ENCODE measurements at places on chromosomes 3 and 15. TPM values are rescaled to one million over a fixed set of nuclear protein-coding genes. Genes with fewer than 3 reads are reported as not detected.

The SLC24A5 gene
- not detected for total RNA-seq

The SAMMSON gene
- total RNA-seq: not detected

The CMTM8 gene
- total RNA-seq: 11.7 TPM

The TAGLN3 gene
- total RNA-seq: not detected

The IL12A gene
- 0.94 TPM for total RNA-seq

The SI gene
- not detected for total RNA-seq

The KIF23 gene
- 79.0 TPM for total RNA-seq

The DPH6 gene
- 14.3 TPM for total RNA-seq

The CHST14 gene
- total RNA-seq: 15.6 TPM

The FBXW12 gene
- not detected for total RNA-seq

The ALG1L2 gene
- total RNA-seq: not detected

The DUOXA1 gene
- total RNA-seq: 0.08 TPM

The SEMA6D gene
- not detected for total RNA-seq

The MCTP2 gene
- not detected for total RNA-seq

The ITPKA gene
- 2.0 TPM for total RNA-seq

The GOLGA8Q gene
- total RNA-seq: not detected

The SLC51B gene
- total RNA-seq: 18.9 TPM

The ZBTB47 gene
- 7.6 TPM for total RNA-seq

The TMEM207 gene
- total RNA-seq: not detected

The NPAP1 gene
- total RNA-seq: not detected

The TICRR gene
- total RNA-seq: 14.1 TPM

The CCR8 gene
- not detected for total RNA-seq

The GOLGA6L4 gene
- total RNA-seq: 1.7 TPM

The GOLGA6L9 gene
- total RNA-seq: 3.0 TPM

The ABHD5 gene
- 20.3 TPM for total RNA-seq

The OR5K2 gene
- total RNA-seq: not detected

The FAM107A gene
- 0.13 TPM for total RNA-seq

The ANKUB1 gene
- total RNA-seq: not detected

The PLA2G4F gene
- total RNA-seq: not detected

The SLTM gene
- 88.1 TPM for total RNA-seq

The PKM gene
- 3,509 TPM for total RNA-seq

The C3orf22 gene
- not detected for total RNA-seq

The PEX5L gene
- not detected for total RNA-seq

The TRPM1 gene
- not detected for total RNA-seq

The PRICKLE2 gene
- 2.6 TPM for total RNA-seq

The CILP gene
- 0.07 TPM for total RNA-seq

The SLC38A3 gene
- total RNA-seq: 0.20 TPM

The ZCWPW2 gene
- total RNA-seq: not detected

The KNG1 gene
- not detected for total RNA-seq

The MESP2 gene
- 0.95 TPM for total RNA-seq

The SCN11A gene
- total RNA-seq: not detected

The SERPINI2 gene
- not detected for total RNA-seq

The ARIH1 gene
- 82.1 TPM for total RNA-seq

The NR2F2 gene
- total RNA-seq: 24.3 TPM

The GOLGA8B gene
- 19.2 TPM for total RNA-seq

The DCLK3 gene
- not detected for total RNA-seq

The OR4F6 gene
- total RNA-seq: not detected

The NMNAT3 gene
- 2.1 TPM for total RNA-seq

The EHHADH gene
- 2.2 TPM for total RNA-seq

The IQCF6 gene
- not detected for total RNA-seq

The C3orf20 gene
- not detected for total RNA-seq

The SPSB4 gene
- 0.38 TPM for total RNA-seq

The FETUB gene
- total RNA-seq: 0.14 TPM

The INAFM2 gene
- 5.3 TPM for total RNA-seq

The IL20RB gene
- 1.3 TPM for total RNA-seq

The CRTAP gene
- 306 TPM for total RNA-seq

The CCR5 gene
- total RNA-seq: not detected
